ENCODE measurements at places on chromosomes 11 and 22. TPM values are rescaled to one million over a fixed set of nuclear protein-coding genes. Genes with fewer than 3 reads are reported as not detected.

- no peak for ATAC-seq
Measured at GRCh38 chr11:64250415-64251015, 815 bp upstream of the PLCB3 start.

- no peak for ATAC-seq
Measured at GRCh38 chr11:78954696-78955095, 380.0 kb upstream of the NARS2 start.

DNA sequence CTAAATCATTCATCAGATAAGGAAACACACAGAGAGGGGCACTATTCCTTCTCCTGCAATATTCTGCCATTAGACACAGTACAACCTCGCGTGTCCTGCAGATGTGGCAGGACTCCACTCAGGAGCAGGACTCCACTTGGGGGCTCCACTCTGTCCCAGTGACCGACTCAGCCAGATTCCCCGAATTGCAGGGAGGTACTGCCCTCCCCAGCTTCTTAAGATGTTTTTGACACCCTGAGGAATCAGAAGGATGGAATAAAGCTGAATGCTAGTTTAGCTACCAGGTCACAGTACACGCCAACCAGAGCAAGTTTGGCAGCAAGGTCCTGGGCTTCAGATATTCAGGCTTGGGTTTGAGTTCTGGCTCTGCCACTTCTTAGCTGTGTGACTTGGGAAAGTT, 99.3 kb upstream of the USP47 start:
- ATAC-seq = no peak

- no peak for ATAC-seq
Measured at GRCh38 chr11:44223238-44223637, 86.7 kb downstream of the ALX4 start.

DNA sequence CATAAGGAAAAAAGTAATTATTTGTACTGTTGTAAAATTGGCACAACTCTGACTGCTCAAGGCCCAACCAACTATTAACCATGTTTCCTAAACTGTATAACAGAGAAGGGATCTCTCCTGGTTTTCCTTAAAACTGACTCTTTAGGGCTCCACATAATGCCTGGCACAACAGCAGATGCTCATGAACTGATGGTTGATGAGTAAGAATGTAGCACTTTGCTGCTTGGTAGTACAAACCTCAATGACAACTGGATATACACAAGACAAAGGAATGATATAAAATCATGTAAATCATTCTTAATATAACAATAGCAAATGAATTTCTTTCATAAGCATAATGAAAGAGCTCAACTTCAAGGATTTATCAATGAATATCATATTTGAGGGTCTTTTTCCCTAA, 11.7 kb downstream of the MSANTD2 start:
- ATAC-seq = no peak

DNA sequence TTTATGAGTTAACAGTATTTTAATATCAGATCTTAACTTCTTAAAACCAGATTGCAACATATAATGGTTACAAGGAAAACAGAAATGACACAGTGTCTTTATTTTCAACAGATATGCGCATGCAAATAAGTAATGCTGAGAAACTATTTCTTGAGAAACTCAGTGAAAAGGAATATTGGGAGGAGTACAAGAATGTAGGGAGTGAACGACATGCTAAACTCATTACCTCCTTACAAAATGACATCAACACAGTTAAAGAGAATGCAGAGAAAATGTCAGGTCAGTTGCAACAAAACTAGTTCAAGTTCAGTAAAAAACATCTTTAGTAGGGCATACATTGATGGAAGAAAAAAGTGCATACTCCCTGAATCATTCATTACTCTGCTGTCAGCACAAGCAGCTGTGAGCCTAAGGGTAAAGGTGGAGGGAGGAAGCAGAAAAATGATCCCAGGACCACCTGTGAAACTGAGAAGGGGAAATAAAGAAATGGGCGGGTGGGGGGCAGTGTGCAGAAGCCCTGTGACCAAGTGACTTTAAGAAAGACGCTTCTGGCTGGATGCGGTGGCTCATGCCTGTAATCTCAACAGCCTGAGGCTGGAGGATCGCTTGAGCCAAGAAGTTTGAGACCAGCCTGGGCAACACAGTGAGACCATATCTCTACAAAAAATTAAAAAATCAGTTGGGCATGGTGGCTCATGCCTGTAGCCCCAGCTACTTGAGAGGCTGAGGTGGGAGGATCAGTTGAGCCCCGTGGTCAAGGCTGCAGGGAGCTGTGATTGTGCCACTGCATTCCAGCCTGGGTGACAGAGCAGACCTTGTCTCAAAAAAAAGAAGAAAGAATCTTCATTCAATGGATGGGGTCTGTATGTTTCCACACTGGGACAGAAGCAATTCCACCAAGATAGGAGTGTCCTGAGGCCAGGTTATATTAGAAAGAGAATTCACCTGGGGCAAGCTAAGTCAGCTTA, 31.2 kb downstream of the CCDC83 start:
- no peak for ATAC-seq

DNA sequence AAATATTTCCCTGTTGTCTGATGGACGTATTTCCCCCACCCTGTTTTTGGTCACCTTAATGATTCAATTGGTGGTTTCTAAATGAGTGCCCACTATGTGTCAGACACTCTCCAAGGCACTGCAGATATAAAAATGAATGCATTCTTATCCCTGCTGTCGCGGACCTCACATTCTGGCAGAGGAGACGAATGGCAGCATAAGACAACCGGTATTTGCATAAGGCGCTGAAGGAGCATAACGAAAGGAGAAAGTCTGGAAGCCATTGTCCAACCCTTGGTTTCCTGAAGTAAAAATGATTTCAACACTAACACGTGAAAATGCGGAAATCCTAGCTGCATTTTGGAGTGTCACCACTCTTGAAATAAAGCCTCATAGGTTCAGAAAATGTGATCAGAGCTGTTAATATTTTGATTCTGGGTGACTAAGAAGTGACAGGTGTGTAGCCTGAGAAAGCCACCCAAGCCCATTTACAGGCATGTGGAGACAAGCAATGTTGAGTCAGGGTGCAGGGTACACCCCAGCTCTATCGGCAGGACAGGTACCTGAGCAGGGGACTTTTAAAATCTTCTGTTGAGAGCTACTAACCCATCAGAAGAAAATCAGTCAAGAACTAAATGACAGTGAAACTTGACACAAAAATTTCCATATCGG, 10.1 kb upstream of the GAB2 start:
- ATAC-seq = peak; percentile 83

- peak; percentile 63 for ATAC-seq
Measured at GRCh38 chr11:64859542-64860414, 15.3 kb upstream of the CDC42BPG start.

- ATAC-seq = no peak
Measured at GRCh38 chr11:121716060-121716459, 263.3 kb upstream of the SORL1-AS1 start.

DNA sequence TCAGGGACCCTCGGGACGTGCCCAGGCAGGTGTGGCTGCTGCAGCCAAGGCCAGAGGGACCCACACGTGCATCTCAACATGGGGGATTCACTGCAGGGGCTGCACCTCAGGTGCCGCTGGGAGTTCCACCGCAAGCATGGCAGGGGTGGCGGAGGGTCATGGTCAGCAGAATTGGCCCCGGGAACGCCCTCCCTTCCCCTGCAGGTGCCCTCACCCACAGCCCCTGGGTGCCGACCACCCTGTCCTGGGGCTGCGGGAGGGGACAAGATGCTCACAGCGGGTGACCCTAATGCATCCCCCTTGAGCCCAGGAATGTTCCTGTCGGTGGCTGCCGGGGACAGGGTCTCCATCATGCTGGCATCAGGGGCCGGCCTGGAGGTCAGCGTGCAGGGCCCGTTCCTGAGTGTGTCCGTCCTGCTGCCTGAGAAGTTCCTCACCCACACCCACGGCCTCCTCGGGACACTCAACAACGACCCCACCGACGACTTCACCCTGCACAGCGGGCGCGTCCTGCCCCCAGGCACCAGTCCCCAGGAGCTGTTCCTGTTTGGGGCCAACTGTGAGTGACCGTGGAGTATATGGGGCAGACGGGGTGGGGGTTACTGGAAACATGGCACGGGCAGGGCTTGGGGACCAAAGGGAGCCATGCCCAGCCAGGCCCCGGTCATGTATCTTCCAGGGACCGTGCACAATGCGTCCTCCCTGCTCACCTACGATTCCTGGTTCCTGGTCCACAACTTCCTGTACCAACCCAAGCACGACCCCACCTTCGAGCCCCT, 5.8 kb downstream of the SUSD2 start:
- no peak for ATAC-seq

DNA sequence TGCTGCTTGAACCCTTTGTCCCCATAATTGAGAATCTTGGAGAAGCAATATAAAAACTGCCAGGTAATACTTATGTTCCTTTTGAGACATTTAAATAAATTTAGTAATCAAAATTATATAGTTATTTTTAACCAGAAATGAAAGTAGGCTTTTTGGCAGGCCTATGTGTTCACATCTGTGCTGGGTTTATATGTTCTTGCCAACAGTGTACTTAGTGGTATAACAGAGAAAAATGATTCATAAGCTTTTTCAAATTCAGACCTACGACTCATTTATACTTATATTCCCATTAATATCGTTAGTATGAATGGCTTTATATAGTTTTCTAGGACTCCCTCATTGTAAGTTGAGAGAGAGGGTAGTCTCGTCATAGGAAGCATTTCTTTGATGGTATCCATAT, 79.0 kb downstream of the DDX10 start:
- ATAC-seq = no peak

Gene TBX10
- total RNA-seq = not detected

Gene WBP2NL
- total RNA-seq = 0.50 TPM

Gene SIK2
- 5.6 TPM for total RNA-seq

Gene CD59
- total RNA-seq = 147 TPM

Gene SLCO2B1
- 2.2 TPM for total RNA-seq

Gene OR52A1
- not detected for total RNA-seq

Gene APOBEC3A
- not detected for total RNA-seq

Gene B4GALNT4
- total RNA-seq = 1.4 TPM

Gene GSTT2B
- total RNA-seq = 0.37 TPM
